ENCODE measurements at places on chromosomes 6 and 20. TPM values are rescaled to one million over a fixed set of nuclear protein-coding genes. Genes with fewer than 3 reads are reported as not detected.
A peak's percentile ranks its signal among the peaks of the same experiment; 100 is the strongest.

DNA sequence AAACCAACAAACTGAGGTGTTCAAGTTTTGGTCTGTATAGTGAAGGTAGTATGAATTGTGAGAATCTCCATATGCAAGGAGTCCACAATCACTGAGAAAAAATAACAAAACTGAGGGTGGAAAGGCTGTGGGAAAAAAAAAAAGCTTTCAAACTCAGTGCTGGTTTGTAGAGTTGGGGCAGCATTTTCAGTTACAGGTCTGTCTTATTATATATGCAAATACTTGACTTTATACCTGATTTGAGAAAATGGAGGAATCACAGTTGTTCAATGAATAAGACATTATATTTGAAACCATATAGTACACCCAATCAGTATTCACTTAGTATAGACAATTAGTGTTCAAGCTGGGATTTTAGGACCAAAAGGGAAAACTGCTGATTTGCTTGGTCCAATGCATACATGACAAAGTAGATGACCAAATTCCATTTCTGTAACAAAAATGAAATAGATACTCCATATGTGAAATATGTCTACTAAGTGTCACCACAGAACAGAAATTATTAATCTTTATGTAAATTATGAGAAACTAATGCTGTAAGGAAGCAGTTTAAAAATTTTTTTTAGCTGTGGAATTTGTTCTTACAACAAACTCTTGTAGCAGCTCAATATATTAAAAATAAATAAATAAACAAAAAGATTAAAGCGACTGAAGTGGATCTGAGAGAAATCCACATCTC lies 187.7 kb downstream of the ASCC3 start:
- DNase-seq, result no peak

DNA sequence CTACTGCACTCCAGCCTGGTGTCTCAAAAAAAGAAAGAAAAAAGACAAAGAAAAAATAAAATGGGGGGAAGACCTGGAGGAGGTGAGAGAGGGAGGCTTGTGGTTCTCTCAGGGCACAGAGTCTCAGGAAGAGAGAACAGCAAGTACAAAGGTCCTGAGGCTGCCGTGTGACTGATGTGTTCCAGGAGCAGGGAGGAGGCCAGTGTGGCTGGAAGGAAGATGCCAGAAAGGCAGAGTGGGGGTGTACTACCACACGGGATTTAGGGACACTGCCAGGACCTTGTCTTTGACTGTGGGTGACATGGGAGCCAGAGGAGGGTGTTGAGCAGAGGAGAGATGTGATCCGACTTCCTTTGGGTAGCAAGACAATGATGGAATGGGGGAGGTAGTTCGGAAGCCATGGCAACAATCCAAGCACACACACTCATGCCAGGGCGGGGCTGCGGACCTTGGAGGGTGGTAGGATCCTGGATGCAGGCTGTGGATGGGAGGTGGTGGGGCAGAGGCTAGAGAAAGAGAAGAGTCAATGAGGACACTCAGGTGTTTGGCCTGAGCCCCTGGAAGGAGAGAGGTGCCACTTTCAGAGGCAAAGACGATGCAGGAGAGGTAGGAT lies 136.4 kb upstream of the PTPN1 start:
- DNase-seq, result peak; percentile 69

- DNase-seq, result peak; percentile 94
These were observed 92.2 kb downstream of the CDH22 start for GRCh38 chr20:46215913-46216707.

DNA sequence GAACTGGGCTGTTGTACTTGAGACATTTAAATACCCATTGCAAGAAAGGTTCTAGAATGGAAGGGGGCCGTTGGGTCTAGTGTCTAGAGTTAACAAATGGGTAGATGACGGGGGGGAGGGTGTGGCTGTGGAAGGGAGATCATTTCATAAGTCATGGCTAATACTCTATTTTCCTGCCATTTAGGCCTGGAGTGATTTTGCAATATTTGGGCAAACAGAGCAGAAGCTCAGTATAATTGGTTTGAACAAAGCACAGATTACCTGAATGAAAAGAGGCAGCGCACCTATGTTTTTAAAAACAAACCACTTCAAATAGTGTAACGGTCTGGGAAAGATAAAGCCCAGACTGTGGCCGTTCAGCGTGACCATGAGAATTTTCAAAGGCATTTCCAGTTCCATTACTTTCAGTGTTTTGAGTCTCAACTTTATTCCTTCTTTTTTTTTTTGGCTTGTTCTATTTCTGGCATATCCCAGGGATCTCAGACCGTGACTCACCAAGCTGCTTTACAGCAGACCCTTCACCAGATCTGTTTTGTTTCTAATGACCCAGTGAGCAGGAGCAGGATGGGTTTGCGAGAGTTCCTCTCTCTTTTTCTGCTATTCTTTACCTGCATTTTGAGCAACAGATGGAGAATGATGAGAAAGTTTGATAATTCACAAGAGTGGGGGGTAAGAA lies 73.7 kb downstream of the LYRM2 start:
- peak; percentile 40 for DNase-seq

- peak; percentile 10 for DNase-seq
These were observed 47.6 kb downstream of the BACH2 start for GRCh38 chr6:90249034-90249433.

DNA sequence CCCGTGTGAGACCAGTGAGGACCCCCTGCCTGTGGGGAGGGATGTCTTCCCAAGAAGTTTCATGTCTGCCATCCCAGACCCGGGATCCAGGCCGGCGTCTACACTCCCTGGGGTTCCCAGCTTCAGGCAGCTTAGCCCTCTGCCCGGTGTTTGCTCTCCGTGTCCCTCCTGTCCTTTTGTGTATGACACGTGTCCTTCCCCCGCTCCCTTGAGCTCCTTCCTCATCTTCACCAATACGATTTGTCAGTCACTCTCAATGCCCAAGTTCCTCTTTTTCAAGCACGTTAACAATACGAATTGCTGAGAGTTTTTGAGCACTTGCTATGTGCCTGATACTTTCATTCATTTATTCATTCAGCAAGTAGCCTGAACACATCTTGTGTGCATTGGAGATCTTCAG lies 115.6 kb upstream of the PTPN1 start:
- no peak for DNase-seq

Gene FAM83D
- 73.0 TPM for total RNA-seq

- peak; percentile 92 for DNase-seq
These were observed 3.2 kb downstream of the LEMD2 start for GRCh38 chr6:33785778-33786177.
